GM23338 (cell line): ENCODE measurements at places on chromosomes 7 and 10. TPM values are rescaled to one million over a fixed set of nuclear protein-coding genes. Genes with fewer than 3 reads are reported as not detected.
A peak's percentile ranks its signal among the peaks of the same experiment; 100 is the strongest.

Gene MRPS33
- 23.1 and 35.0 TPM in 2 replicates for total RNA-seq

Gene UCMA
- 8.6 and 12.7 TPM in 2 replicates for total RNA-seq

GRCh38 chr10:125739994-125740679 is 20.6 kb downstream of the EDRF1 start:
- H3K4me1 ChIP-seq: no peaks in the 10 kb centered on the region
- H3K36me3 ChIP-seq: peaks cover 61% of the 10 kb centered on the region
- H3K27me3 ChIP-seq: no peaks in the 10 kb centered on the region
- no peak overlapping the region for H3K27ac ChIP-seq
- H3K4me3 ChIP-seq: no peak overlapping the region
- DNase-seq: no peak

DNA sequence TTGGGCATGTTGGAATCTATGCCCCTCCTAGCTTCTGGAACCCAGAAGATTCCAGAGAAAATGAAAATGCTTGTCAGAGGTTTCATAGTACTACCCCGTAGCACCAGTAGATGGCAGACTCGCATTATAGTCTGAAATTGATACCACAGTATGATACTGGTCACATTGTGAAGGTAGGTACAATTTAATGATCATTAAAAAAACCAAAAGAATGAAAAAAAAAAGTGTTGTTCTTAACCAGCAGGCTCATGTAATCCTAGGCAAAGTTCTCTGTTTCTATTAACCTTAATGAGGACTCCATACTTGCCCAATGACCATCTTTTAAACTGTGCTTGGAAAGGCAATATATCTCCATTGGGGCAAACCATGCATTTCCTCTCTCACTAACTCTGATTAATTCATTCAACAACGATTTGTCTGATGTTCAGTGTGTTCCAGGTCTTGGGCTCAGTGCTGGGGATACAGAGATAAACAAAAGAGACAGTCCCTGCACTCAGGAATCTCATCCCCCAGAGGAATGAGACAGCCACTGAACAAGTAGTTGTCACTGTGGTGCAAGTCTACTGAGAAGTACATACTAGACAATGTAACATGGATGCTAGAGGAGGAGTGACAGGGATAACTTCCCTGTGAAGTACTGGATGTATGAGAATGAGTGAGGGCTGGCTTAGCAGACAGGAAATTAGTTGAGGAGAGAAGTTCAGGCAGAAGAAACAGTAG is 223.5 kb upstream of the PHYHIPL start:
- peak; percentile 74 for DNase-seq
- no peaks in the 10 kb centered on the region for H3K36me3 ChIP-seq
- no peak overlapping the region for H3K27ac ChIP-seq
